ENCODE measurements at places on chromosomes 12 and 14. TPM values are rescaled to one million over a fixed set of nuclear protein-coding genes. Genes with fewer than 3 reads are reported as not detected.

The CBX5 gene
- total RNA-seq: 26.6 TPM

The KSR2 gene
- total RNA-seq: 0.57 TPM

The RNF212B gene
- not detected for total RNA-seq

The COX6A1 gene
- total RNA-seq: 758 TPM

The FAM181A gene
- total RNA-seq: not detected

The CALCOCO1 gene
- 18.0 TPM for total RNA-seq

The CLEC6A gene
- not detected for total RNA-seq

Data from A549 treated with Mapracorat at 1 μM for 4 hours (cell line).